Activated CD4-positive, alpha-beta T cell treated with anti-CD3 and anti-CD28 coated beads for 4 hours (primary cell): ENCODE measurements at places on chromosomes 1 and 21.

DNA sequence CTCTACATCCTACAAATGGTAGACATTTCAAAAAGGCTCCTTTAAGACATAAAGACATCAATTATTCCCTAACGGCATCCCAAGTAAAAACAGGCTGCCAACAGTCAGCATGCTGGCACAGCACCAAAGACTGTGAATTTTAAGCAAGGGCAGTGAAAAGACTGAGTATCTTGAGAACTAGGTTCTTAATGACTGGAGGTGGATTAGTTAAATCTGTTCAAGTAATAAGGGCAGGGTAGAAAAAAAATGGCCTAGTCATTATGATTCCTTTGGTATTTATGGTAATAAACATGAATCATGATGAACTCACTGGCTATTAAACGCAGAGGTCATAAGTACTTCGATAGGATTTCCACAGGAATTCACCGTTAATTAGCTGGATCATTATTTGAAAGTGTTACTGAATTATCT lies 75.2 kb downstream of the KIFAP3 start:
- no peak for DNase-seq

DNA sequence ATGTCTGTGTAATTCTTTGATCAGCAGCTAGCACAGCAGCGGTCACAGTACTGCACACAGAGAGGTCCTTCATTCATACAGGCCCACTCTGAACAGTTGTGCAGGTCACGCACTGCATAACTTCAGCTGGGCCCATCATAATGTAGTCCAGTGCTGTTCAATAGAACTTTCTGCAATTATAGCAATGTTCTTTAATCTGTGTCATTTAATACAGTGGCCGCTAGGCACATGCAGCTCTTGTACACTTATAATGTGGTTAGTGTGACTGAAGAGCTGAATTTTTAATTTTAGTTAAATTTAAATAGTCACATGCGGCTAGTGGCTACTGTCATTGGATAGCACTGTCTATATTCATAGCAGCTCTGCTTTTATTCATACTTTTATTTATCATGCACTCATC lies 48.7 kb upstream of the NFASC start:
- DNase-seq, result no peak

DNA sequence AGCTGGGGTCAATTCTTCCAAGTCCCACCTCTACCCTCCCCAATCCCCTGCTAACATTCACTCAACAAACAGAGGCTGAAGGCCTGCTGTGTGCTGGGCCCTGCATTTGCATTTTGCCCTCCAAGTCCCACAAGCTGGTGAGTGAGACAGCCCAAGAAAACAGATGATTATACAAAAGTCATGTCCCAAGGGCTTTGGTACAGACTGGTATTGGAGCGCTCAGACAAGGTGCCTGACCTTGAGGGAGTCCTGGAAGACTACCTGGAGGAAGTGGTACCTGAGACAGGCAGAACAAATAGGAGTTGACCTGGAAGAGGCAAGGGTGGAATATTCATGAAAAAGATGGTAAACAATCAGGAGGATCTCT lies 4.2 kb downstream of the LMOD1 start:
- DNase-seq, result no peak

- no peak for DNase-seq
These were observed 114.5 kb downstream of the DPYD start for GRCh38 chr1:97806326-97806725.

- DNase-seq, result no peak
These were observed 13.4 kb upstream of the ACBD3 start for GRCh38 chr1:226199971-226200370.

GRCh38 chr21:26124896-26125295 lies 45.7 kb downstream of the APP start:
- no peak for DNase-seq

GRCh38 chr1:100265562-100265930 lies 470 bp upstream of the RTCA start:
- no peak for DNase-seq

DNA sequence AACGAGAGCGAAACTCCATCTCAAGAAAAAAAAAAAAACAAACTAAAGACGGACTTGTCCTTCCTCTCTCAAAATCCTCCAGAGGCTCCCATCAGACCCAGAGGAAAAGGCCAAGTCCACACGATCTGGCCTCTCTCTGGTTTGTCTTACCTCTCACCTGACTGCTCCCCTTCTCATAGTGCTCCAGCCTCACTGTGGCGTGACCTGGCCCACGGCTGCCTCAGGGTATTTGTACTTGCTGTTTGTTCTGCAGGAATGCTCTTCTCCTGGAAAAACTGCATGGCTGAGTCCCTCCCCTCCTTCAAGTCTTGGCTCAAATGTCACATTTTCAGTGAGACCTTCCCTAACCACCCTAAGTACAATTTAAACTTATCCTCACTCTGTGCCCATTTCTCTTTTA lies 8.0 kb upstream of the BRWD1 start:
- DNase-seq, result no peak
